ENCODE measurements at places on chromosomes 6 and 20.
A peak's percentile ranks its signal among the peaks of the same experiment; 100 is the strongest.

- DNase-seq = no peak
Observed at GRCh38 chr20:24146231-24146634, 157.7 kb upstream of the GGTLC1 start.

DNA sequence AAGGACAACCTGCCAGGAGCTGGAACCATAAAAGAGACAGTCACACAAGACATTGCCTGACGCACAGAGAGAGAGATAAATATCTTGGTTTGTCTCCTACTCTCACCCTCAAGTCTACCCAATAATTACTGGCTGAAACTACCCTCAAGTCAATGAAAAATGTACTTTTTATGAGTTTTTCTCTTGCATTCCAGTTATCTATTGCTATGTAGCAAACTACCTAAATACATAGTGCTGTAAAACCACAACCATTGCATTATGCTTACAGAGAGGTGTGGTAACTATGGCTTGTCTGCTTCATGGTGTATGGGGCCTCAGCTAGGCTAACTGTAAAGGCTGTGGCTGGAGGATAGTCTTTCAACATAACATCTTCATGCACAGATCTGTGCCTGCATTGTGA is 247.8 kb downstream of the HAO1 start:
- no peak for DNase-seq

DNA sequence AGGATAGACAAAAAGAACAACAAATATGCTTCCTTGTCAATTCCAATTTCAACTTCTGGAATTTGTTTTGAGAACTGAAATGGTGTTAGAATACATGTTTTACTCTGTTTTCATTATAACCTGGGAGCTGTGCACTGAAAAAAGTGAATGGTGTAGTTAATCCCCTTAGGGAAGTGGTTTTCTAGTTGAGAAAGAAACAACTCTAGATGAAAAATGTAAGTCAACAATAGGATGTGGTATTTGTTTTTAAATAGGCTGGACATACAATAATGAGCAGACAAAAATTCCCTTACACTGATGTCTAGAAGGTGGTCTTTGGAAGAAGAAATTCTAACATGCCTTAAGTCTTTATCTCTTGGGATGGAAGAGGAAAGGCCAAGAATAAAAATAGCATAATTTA is 59.9 kb upstream of the TINAG start:
- no peak for DNase-seq

- no peak for DNase-seq
Observed at GRCh38 chr20:684676-685319, 9.2 kb upstream of the SCRT2 start.

DNA sequence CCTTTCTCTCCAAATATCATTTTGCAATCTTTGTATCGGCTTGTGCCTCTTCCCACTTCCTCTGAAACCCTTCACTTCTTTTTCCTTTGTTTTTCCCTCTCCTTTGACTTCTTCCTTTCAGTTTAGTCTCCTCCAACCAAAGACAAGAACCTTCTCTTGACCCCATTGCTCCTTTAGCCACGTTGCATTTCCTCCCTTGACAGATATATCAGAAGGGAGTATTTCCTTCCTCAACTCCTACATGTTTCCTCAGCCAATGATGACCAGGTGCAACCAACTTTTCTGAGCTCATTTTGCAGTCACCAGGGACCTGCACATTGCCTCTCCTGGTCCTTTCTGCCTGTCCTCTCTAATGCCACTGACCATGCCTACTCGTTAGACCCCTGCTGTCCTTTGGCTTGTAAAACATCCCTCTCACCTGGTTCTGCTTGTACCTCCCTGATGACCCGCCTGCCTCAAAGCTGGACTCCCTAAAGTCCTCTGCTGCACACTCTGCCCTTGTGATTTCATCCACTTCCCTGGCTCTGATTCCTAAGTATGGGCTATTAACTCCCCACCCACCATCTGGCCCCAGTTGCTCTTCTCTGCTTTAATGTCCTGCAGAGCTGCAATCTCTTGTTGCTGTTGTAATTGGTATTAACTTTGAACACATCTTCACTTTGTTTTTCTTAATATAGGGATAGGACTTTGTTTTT is 27.4 kb downstream of the SLC22A16 start:
- peak; percentile 47 for DNase-seq

DNA sequence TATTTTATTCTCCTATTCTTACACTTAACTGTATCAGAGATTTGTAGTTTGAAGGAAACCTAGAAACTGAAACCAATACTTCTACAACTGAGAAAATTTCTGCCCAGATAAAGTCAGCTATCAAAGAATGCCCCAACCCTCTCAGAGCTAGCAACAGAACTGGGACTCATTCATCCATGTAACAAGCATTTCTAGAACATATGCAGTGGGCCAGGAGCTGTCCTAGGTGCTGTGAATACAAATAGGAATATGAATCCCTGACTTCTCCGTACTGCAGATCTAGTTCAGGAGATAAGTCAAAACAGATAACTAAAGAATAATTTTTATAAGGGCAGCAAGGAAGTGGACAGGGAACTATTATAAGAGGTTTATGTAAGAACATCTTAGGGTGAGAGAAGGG is 654.1 kb upstream of the NOX3 start:
- DNase-seq = no peak

GRCh38 chr6:98641949-98642719 is 192.2 kb upstream of the POU3F2 start:
- DNase-seq = no peak

- no peak for DNase-seq
Observed at GRCh38 chr20:46627234-46627633, 24.0 kb downstream of the SLC13A3 start.

- DNase-seq = peak; percentile 59
Observed at GRCh38 chr6:98828211-98828788, 6.1 kb upstream of the POU3F2 start.

GRCh38 chr6:43803783-43804549 is 34.0 kb downstream of the VEGFA start:
- DNase-seq = peak; percentile 32

DNA sequence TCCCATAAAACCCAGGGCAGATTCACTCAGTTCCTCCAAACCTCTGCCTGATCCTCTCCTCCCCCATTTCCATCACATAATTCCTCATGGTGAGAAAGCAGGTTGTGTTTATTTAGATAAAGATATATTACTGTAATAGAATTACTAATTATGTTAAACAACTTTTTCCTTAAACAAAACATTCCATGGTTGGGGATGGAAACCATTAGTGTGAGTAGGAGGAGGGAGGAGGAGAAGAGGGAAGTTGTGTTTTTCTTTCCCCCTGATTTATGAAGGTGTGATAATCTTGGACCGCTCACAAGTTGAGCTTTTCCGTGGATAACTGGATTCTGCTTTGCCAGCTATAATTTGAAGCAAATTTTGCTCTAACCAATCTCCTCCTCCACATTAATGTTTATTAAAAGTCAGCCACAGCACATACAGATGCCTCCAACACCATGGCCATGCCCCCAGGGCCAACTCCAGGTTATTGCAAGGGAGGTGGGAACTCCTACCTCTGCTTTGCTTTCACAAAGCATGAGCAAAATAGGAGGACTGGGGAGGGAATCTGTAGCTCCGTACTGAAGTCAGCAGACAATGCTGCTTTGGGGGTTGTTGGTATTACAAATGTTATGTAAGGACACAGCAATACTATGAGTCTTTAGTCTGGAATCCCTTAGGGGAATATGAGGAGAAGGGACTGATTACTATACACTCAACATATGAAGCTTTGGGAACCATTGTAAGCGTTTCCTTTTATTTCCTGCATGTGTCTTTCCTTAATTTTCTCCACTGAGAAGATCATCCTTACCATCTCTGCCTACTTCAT is 542.0 kb downstream of the DHX35 start:
- DNase-seq = no peak

DNA sequence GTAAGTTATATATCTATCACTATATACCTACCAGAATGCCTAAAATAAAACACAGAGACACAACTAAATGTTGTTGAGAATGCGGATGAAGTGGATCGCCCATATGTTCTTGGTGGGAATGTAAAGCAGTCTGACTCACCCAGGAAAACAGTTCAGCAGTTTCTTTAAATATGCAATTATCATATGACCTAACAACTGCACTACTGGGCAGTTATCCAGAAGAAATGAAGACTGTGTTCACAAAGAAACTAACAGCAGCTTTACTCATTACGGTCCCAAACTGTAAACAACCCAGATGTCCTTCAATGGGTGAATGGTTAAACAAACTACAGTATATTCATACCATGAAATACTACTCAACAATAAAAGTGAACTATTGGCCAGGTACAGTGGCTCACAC is 14.3 kb upstream of the ZC3H12D start:
- DNase-seq = peak; percentile 91

DNA sequence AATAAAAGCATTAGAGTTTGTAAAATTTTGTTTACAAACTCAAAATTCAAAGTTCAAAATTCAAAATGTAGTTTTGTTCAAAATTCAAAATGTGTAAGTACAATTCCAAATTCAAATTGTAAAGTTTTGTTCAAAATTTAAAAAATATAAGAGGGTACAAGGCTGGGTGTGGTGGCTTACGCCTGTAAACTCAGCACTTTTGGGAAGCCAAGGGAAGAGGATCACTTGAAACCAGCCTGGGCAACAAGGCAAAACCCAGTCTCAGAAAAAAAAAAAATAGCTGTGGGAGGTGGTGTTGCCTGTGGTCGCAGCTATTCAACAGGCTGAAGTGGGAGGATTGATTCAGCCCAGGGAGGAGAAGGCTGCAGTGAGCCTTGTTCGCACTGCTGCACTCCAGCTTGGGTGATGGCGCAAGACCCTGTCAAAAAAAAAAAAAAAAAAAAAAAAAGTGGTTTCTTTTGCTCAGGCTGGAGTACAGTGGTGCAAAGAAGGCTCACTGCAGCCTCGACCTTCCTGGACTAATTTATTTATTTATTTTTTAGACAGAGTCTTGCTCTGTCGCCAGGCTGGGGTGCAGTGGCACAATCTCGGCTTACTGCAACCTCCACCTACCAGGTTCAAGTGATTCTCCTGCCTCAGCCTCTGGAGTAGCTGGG is 5.4 kb upstream of the ZBTB12 start:
- DNase-seq = no peak

DNA sequence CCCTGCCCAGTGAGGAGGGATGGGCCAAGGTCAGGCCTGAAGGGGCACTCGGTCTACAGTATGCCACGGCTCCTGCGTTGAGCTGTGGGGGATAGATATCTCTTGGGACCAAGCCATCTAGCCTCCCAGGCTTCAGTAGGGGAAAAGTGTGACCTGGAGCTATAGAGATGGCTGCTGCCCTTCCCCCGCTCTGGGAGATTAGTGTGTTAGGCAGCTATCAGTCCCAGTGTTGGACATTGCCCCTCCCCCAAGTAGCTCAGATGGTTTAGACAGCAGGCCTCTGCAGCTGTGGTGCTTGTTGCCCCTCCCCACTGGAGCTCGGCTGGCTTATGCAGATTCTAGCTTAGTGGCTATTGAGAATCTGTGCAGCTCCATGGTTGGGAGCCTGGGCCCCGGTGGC is 56.8 kb downstream of the KHDRBS2 start:
- no peak for DNase-seq

DNA sequence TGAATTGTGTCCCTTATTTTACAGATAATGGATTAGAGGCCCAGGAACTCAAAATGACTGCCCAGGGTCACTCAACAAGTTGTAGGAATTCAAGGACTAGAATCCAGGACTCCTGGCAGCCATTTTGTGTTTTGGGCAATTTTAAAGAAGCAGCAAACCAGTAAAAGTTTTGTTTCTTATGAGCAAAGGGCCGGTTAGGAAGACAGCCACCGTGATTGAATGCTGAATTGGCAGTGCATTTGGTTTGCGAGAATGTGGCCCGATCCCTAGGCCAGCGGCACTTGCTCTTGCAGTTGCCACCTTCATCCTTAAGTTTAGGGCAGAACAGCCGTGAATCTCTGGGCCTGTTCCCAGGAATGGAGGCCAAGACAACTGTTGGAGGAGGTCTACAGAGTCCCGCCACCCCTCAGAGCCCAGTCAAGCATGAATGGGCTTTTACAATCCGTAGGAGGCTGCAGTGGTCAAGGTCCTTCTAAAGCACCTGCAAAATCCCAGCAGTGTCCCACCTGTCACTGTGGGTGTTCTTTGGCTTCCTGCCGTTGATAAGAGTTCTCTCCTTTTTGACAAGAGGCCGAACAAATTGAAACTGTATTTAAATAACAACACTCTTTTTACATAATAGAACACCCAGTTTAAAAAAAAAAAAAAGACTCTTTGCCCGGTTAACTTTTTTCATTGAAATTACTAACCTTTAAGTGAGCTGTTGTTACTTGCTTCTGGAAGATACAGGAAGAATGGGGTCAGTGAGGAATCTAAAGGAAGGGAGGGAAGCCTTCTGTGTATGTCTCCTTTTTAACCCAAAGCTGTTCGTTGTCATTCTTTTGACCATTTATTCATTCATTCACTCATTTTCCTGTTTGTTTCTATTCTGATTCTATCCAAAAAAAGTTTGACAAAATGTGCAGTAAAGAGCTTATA is 68.7 kb downstream of the PHACTR2 start:
- DNase-seq = peak; percentile 38

GRCh38 chr20:58131151-58131550 is 97.3 kb downstream of the ANKRD60 start:
- peak; percentile 89 for DNase-seq

- DNase-seq = peak; percentile 77
Observed at GRCh38 chr6:41581381-41581991, 35.3 kb downstream of the FOXP4 start.

DNA sequence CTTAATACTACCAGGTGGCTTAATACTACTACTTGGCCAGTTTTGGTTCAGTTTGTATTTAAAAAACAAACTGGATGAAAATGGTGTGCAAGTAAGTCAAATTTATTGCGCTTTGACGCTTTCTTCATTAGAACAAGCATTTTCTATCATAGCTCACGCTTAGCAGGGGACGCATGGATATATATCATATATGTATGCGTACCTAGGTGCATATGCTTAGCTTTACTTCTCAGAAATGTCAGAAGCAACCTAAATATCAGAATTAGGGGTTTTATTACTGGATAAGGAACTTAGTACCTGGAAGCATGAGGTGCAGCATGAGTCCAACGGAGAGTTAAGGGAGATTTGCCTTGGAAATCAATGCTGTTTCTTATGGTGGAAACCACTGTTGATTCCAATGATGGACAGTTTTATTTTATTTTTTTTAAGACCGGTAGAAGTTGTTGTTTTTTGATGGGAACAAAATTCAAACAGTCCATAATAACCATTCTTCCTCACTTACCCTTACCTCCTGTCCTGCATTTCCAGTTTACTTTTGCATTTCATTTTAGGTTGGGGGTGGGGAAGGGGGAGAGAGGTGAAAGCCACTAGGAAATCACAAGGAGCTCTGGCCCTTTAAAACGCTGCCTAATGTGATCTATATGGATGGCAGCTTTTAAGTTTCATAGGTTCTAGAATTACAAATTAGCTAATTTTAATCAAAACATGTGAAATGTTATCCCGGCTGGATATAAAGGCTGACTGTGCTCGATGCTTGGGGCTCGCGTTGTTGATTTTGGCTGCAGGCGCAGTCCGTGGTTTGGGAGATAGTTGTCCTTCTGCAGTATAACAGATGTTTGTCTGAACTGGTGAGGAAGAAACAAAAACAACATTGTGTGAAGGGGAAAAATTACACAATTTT is 2.1 kb downstream of the SOBP start:
- DNase-seq = peak; percentile 66

DNA sequence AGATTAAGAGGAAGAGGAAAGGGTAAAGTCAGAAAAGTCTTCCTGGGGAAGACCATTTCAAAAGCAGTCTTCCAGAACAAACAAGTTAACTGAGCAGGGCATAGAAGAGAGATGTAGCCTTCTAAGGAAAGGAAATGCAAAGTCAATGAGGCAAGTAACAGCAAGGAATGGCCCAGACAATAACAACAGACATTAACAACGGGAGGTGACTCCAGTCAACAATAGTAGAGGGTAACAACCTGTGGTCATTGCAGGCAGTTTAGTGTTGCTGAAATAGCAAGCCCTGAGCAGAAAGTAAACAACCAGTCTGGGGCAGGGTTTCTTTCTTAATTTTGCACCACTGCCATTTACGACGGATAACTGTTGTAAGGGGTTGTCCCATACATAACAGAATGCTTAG is 2.1 kb downstream of the MDN1 start:
- peak; percentile 59 for DNase-seq

GRCh38 chr6:43789447-43789846 is 19.4 kb downstream of the VEGFA start:
- DNase-seq = no peak

Measured in NCI-H69 (cell line).